ENCODE measurements at places on chromosomes 1 and 21.

DNA sequence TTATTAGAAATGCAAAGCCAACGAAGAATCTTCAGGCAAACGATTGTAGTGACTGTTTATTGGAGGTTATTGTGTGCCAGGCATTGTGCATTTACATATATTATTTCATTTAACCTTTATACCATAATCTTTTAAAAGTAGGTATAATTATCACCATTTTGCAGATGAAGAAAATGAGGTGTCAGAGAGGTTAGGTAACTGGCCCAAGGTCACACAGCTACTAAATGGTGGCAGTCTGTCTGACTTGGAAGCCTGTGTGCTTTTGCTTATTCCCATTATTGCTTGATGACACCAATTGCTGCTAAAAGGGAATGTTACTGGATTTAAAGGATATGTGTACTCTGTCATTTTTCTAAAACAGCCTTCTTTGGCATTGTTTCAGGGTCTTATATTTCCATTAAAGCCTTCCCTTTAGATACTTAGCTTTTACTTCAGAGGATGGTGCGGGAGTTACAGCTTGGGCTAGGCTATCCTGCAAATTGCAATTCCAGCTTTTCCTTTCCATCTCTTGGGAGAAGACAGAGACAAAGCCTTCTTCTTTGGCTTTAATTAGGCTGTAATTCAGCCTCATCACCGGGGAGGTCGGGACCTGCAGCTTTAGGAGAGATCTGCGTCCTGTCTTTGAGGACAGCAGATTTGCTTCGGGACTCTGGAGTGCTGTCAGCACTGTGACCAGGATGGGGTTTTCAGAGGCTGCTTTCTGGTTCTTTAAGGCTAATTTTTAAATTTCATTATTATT is 37.4 kb upstream of the ERRFI1 start:
- DNase-seq, result no peak

- DNase-seq, result no peak
Measured at GRCh38 chr1:41609166-41609883, 124.8 kb upstream of the EDN2 start.

DNA sequence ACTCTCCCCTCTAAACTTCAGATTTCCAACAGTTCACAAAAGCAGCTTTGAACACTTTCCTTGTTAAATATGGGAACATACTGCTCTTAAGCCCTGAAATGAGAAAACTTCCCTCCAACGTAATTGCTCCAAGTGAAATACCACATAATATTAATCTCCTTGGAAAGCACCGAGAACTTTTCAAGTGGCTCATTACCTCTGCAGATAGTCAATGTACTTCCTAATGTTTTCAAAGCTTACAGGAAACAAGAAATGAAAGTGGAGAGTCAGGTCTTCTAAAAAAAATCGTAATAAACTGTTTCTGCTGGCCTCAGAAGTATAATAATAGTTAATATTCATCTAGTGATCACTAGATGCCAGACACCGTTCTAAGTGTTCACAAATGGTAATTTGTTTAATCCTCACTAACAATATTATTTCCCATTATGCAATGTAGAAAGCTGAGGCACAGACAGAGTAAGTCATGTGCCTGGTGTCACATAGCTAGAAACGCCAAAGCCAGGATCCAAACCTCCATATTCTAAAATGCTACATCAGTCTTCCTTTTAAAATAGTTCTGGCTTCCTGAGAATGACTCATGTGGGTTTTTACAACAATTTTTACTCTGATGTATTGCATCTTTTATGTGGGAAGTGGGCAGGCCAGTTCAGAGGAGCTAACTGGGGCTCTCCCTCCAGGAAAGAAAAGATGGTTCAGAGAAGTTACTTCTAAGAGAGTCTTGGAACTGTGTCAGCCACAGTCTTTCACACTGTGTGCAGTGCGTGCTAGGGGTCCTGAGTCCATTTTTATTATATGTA is 177.2 kb downstream of the PLPPR4 start:
- DNase-seq, result no peak

GRCh38 chr1:9111957-9112356 is 16.9 kb downstream of the GPR157 start:
- no peak for DNase-seq

Data from NCI-H1930 (cell line).